Activated CD4-positive, alpha-beta T cell treated with anti-CD3 and anti-CD28 coated beads, Interleukin-2, Interleukin-4, amounts not matched to agents 100 ng/mL and 50 ng/mL, durations not matched to agents 16 hours and 8 hours (primary cell): ENCODE measurements at places on chromosomes 13 and 19.

- no peak for DNase-seq
Observed at GRCh38 chr19:55400281-55401087, 7.1 kb downstream of the UBE2S start.

GRCh38 chr13:101624210-101624922 lies 171.9 kb downstream of the ITGBL1 start:
- DNase-seq, result no peak

DNA sequence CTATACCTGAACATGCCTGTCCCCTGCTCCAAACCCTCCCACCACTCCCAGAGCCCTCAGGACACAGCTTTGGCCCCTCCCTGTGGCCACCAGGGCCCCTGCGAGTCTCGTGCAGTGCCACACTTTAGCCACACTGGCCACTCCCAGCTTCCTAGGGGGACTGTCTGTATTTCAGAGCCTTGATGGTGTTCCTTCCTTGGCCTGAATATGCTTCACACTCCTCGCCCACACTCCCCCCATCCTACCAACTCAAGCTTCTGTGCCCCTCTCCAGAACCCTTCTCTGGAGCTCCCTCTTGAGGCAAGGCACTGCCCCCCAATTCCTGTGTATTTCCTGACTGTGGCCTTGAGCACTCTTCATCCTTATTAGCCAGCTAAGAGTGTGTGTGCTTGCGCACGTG lies 80.2 kb downstream of the DPF1 start:
- no peak for DNase-seq

- DNase-seq, result no peak
Observed at GRCh38 chr13:109307027-109307426, 479.4 kb downstream of the IRS2 start.

DNA sequence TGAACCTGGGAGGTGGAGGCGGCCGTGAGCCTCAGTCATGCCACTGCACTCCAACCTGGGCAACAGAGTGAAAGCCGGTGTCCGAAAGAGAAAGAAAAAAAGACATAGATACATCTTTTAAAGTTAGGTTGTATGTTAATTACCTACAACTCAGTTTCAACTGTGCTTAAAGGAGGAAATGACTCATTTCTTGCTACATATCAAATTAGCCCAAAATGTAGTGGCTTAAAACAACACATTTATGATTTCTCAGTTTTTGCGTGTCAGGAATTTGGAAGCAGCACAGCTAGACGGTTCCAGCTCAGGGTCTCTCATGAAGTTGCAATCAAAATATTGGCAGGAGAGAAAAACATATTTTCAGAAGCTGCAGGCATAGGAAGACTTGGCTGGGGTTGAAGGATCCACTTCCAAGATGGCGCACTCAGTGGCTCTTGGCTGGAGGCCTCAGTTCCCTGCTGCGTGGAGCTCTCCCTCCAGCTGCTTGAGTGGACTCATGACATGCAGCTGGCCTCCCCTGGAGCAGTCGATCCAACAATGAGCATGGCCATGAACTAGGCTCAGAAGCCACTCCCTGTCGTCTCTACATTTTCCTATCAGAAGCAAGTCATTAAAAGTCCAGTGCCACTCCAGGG lies 7.1 kb downstream of the LDLR start:
- DNase-seq, result peak; percentile 60

DNA sequence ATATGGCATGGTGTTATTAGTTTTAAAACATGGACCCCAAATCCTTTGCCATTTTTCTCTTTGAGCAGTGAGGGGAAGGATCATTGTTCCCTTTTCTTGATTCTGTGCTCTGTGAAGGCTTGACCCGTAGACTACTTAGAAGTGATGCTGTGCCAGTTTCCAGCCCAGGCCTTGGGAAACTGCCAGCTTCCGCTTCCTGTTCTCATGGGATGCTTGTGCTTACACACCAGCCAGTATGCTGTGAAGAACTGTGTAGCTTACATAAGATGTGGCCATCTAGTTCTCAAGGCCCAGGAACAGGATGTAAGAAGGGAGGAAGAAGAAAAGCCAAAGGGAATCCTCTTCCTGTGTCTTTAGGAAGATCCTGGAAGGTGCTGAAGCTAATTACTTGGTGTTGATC lies 180.9 kb downstream of the PCCA start:
- DNase-seq, result no peak

- no peak for DNase-seq
Observed at GRCh38 chr19:45657520-45658167, 10.4 kb upstream of the GIPR start.

GRCh38 chr13:29648760-29649159 lies 53.3 kb upstream of the SLC7A1 start:
- no peak for DNase-seq

DNA sequence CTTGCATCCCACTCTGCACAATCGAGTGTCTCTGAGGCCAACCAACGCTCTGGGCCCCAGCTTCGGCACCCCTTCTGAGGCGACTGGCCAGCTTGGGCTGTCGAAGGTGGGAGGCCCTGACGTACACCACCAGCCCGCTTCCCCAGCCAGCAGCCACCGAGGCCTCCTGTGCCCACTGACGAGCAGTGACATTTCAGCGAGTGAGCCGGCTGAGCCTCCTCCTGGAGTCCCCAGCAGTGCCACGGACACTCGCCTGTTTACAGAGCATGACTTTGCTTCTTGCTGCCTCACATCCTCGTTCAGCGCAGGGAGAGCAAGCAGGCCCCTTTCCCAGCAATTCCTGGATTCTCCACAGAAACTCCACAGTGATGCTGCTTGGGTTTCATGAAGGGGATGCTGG lies 240.2 kb upstream of the MAB21L1 start:
- DNase-seq, result no peak

DNA sequence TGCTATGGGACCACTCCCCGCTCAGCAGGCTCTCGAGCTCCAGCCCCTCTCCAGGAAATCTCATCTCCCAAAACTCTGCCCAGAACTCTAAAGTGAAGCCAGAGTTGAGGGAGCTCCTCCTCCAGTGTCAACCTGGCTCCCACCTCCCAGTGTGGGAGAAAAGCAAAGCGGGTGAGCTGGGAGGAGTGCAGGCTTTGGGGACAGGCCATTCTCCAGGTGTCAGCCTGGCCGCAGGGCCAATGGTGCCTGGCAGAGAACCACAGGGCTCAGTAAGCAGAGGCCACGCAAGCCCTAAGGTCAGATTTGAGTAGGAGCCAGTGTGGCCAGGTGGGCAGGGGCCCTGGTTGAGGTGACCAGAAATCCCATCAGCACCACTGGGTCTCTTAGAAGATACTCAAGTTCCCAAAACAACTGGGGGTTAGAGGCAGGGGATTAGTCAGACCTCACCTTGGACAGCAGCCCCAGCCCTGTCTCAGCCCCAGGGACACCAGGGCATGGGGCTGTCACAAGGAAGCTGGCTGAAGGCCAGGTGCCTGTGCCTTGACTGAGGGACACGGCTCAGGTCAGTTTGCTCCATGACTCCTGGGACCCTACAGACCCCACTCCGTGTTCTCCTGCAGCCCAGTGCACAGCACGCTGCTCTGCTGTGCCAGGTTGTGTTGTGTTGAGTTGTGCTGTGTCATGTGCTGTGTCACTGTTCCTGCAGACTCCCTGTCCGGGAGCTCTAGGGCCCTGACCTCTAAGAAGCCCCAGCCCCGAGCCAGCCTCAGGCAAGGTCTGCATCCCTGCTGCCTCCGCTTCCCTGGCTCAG lies 2.8 kb upstream of the ZNF181 start:
- no peak for DNase-seq

DNA sequence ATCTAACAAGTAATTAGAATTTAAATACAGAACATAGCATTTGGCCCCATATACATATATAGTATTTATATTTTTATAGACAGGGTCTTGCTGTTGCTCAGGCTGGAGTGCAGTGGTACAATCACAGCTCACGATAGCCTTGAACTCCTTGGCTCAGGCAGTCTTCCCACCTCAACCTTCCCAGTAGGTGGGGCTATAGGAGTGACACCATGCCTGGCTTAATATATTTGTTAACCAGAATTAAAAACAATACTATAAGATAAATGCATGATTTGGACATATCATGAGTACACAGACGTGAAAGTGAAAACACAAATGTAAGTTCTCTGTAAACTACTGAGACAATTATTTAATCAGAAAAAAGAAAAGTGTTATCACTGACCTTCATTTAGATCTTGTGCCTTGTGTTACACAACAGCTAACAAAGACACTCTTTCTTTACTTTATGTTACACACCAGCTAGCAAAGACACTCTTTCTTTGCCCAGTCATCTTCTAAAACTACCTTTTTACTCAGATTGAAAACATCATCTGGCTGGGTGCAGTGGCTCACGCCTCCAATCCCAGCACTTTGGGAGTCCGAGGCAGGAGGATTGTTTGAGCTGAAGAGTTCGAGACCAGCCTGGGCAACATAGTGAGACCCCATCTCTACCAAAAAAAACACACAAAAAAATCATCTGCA lies 22.6 kb downstream of the CARS2 start:
- no peak for DNase-seq

DNA sequence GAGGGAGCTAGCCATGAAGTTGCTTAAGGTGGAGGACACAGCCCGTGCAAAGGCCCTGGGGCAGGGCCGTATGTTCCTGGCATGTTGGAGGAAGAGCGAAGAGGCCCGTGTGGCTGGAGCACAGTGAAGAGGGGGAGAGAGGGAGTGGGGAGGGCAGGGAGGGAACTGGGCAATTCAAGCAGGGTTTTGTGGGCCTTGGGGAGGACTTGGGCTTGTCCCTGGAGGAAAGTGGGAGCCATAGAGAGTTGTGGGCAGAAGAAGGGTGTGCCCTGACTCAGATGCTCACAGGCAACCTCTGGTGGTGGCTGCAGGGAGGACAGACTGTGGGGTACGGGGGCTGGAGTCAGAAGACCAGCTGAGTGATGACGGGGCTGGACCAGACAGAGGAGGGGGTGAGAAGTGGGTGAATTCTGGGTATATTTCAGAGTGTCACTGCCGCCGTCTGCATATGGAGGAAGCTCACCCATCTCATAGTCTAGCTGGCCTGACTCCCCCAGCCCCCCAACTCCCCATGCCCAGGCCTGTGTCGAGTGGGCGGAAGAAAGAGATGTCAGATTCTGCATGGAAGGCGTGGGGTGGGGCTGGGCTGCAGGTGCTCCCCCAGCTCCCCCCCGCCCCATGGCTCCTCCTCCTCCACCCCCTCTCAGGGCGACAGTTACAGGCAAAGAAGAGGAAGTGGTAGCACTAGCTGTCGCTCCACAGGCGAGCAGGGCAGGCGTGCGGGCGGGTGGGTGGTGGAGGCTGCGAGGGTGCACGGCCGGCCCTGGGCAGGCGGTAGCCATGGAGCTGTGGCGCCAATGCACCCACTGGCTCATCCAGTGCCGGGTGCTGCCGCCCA lies at the start of gene VAV1:
TSS of gene VAV1 (plus strand) at position 681 of the 838 bp plus-strand sequence. CDS start at position 781, 100 bp downstream.
- DNase-seq, result peak; percentile 86

DNA sequence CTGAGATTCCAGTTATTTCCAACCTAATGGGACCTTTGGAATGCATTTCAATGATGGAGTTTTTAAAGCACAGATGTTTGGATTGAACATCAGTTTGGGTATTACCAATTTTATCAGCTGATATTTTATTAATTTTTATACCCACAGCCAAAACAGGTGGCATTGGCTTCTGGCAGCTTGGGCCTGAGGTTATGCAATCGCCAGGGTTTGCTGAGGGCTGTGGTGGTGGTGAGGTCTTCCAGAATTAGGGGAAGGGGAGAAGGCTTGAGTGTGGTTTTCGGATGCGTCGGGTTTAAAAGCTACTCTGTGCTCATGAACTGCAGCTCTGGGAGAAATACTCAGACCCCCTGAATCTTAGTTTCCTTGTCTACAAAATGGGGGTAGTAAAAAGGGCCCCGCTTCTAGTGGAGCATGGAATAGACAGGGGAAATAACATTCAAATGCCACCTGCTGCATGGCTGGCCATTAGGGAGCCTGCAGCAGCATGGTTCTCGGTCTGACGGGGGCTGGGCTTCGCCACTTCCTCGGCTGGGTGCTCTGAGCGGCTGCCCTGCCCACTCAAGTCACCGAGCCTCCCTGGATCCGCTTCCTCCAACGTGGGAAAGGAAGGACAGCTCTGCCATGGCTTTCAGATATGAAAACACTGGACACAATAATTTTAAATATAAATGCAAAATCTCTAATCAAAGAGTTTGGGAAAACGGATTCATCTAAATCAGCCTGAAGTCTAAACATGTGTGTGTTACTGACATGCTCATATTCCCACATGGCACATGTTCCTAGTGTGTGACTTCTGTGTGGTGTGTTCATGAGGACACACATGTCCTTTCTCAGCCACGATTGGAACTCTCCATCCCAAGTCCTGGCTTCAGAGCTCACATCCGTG lies 35.2 kb downstream of the ADPRHL1 start:
- no peak for DNase-seq

DNA sequence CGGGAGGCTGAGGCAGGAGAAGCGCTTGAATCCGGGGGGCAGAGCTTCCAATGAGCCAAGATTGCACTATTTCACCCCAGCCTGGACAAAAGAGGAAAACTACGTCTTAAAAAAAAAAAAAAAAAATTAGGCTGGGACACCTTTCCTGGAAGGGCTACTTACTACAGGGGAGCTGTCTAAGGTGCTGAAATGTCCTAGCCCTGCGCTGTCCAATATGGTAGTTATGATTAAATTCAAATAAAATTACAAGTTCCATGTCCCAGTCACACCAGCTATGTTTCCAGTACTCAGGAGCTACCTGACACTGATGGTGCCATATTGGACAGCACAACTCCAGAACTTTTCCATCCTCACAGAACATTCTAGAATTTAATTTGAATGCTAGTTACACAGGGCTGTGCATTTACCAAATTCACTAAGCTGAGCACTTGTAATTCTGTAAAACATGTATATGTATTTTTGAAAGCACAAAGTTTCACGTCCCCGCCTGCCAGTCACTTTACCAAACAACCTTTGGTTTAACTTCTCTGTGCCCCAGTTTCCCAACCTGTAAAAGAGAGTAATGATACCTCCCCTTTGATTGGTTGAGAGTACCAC lies 9.2 kb upstream of the ZSCAN22 start:
- DNase-seq, result no peak

DNA sequence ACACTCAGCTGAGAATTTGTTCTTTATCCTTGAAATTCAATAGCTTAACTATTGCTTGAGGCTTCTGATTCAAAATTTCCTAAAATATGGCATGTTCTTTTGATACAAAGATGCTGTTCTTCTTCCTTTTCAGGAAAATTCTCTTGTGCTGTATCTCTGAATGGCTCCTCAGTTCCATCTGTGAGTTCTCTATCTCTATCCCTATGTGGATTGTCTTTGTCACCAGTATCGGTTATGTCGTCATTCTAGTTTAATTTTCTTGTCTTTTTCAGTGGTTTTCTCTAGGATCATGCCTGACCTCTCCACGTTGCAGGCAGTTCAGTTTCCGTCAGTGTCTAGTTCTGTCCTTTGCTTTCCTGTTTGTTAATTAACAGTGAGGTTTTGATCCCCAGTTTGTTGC lies 104.6 kb upstream of the GJB6 start:
- DNase-seq, result no peak

GRCh38 chr19:14218620-14219330 lies 12.8 kb upstream of the ADGRL1 start:
- no peak for DNase-seq
